ENCODE measurements at places on chromosomes 4 and X.

GRCh38 chr4:142566777-142567176 lies 279.3 kb downstream of the INPP4B start:
- no peak for DNase-seq

DNA sequence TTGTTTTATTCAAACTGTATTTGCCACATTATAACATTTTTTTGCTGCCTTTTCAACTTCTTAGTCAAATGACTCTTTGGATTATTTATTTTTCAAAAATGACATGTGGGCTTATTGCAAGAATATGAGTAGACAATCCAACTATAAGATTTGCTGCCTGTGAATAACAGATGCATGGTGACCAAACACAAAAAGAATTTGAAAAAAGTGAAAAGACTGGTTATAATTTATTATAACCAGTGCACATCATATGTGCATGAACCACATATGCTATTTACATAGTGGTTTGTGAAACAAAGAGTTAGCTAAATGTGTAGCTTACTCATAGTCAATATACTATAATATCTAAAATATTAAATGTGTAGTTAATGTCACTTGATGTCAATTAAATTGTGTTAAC lies 2086.8 kb downstream of the ARAP2 start:
- no peak for DNase-seq

DNA sequence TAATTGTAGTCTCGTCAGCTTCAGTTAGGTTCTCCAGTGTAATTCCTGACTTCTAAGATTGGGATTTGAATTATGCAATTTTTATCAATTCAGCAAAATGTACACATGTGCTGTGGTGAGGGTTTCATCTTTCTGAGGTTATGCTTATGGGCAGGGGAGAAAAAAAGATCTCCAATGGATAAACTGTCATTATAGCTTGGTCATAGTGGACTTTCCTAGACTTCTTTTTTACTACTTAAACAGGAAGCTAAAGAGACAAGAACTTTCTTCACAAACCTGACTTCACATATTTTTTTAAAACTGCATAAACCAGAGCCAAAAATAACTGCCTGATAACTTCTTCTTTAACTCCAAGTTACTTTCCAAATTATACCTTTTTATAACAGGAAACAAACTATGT lies 21.7 kb upstream of the SPP1 start:
- no peak for DNase-seq

DNA sequence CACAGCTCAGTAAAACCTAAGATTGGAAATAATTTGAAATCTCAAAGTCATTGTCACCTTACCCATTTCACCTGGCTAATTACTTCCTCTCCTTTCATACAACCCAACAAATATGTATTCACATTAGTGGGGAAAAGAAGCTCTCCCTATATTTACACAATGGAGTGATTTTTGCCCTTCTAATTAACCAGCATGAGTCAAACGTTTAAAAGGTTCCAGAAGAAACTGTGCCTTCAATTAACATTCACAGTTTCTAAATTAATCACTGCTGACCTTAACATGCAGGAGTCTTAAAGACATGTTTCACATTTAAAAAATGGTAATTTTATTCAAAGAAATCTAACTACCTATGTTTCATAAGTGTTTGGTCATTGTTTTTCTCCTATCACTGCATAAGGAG lies 254.6 kb downstream of the CBLL2 start:
- no peak for DNase-seq

GRCh38 chr4:117466388-117466787 lies 381.0 kb upstream of the TRAM1L1 start:
- DNase-seq: no peak

DNA sequence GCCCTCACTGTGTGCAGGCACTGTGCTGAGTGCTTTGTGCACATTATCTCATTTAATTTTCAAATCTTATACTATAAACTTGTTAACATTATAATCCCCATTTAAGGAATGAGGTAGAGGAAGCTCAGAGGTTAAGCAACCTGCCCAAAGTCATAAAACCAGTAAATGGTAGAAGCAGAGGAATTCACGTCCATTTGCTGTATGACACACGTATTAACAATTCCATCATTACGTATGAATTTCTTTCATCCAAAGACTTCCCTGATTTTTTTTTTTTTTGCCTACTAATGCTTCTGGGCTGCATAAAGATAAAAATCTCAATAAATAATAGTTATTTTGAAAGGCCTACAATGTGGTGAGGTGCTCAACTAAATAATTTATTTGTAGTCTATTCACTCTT lies 64.5 kb upstream of the H2AZ1 start:
- DNase-seq: no peak

- no peak for DNase-seq
These were observed 206.2 kb downstream of the ANK2 start for GRCh38 chr4:113255628-113256027.

- DNase-seq: no peak
These were observed 835 bp upstream of the NFKB1 start for GRCh38 chr4:102500352-102500695.

- DNase-seq: no peak
These were observed 822 bp upstream of the PFKFB1 start for GRCh38 chrX:54994668-54995351.

DNA sequence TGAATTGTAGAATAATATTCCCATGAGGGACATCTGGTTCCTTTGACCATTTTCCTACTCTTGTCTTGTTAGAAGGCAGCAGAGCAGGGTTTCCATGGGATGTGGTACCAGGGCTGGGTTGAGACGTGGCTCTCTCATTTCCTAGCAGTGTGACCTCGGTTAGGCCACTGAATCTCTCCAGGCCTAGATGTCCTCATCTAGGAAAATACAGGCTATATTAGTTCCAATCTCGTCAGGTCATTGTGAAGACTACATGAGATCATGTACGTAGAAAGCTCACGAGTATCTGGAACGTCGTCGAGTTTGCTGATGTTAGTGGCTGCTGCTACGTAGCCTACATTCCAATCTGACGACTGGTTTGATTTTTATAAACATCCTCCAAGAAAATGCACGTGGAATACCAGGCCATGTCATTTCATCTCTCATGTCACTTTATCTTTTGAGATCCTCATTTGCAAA lies 278.2 kb upstream of the GATB start:
- no peak for DNase-seq

- no peak for DNase-seq
These were observed 239.0 kb upstream of the GIMD1 start for GRCh38 chr4:106607558-106607957.

DNA sequence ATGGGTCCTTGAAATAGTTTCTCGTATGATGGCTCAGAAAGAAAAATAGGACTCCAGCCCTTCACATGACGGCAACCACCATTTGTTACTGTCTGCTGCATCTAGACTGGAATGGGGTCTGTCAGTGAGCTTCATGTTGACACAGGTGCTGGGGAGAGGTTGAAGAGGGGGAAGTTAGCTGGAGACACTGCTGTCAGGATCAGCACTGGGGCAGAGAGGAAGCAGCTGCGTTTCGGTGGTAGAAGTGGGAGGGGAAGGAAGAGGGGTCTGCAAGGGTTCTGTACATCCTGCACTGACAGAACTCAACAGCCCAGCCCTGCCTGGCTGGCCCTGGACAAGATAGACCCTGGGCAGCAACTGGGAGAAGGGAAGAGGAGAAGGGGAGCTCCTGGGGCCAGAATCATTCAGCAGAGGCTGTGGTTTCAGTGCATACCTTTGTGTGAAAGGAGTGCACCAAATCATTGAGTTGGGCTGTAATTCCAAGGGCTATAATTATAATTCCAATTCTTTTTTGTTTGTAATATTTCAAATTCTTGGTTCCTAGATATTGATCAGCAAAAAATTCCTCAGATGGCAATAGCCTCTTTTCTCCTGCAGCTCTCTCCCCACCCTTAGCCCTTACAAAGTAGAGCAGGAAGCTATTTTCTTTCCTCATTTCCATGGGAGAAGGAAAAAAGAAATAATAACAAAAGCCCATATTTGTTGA lies 119.4 kb upstream of the C1GALT1C1 start:
- DNase-seq: no peak

DNA sequence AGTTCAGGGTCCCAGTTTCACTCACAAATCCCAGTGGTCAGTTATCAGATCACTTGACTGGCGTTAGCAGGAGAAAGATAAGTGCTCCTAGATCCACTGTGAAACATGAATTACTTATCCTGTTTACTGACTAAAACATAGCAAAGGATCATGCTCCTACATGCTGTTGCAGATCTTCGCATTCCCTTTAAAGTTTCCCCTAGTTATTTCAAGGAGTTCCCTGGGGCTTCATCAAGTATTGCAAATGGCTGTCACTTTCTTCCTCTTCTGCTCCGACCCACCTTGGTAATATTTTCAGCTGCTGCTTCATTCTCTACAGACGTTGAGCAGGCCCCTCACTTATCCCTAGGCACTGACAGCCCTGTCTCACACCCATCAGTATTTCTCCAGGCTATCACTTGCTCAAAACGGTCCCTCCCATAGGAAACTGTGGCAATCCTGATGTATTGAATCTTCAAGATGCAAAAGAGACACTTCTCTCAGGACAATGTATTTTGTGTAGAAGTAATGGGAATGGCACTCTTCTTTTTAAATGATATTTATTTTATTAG lies 466.0 kb downstream of the INPP4B start:
- DNase-seq: no peak

DNA sequence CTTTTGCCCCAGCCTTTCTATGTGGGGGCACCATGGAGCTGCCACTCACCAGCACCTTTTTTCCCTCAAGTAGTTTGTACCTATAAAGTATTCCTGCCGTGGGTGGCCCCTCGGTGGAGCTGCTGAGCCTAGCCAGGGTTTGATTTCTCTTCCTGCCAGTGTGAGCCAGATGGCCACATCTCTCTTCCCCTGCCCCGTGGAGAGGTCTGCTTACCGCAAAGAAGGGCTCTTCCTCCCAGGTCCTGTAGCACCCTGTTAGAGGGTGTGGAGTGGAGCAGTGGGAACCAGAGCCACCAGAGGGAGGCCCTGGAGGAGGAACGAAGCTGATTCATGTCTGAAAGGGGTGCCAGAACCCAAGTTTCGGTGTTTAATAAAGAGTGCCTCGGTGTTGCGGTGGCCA lies 95.4 kb downstream of the PTTG2 start:
- no peak for DNase-seq

- peak; percentile 53 for DNase-seq
These were observed 95.9 kb upstream of the RPS6KA3 start for GRCh38 chrX:20362268-20363267.

DNA sequence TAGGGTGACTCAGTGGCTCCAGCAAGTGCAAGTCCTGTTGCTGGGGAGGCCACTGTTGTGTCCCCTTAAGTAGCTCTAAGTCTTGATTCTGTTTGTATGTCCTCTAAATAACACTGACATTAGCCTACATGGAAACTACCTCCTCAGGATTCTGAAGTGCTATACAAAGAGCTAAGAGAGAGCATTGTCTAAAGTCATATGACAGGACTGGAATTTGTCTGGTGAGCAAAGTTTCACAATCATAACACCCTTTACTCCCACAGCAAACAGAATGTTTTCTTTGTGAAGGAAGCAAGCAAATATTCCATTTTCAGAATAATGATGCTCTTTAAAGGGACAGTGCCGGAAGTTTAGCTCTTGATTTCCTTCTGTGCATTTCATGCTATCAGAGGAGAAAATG lies 23.4 kb upstream of the CT47A1 start:
- DNase-seq: no peak

GRCh38 chr4:147481577-147482109 lies 746 bp downstream of the EDNRA start:
- DNase-seq: peak; percentile 48

DNA sequence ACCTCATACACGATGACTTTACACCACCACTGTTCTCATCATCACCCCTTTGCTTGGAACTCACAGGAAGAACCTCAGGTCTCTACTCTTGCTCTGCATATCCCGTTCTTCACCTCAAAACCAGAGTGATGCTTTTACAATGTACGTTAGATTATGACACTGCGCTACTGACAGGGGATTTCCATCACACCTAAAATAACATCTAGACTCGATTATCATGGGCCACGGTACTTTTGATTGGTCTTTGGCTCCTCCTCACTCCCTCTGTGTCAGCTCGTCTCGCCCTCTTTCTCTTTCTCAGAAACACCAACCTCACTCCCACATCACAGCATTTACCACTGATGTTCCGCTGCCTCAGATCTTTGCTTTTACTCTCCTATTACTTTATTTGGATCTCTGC lies 172.4 kb downstream of the TLL1 start:
- DNase-seq: no peak

DNA sequence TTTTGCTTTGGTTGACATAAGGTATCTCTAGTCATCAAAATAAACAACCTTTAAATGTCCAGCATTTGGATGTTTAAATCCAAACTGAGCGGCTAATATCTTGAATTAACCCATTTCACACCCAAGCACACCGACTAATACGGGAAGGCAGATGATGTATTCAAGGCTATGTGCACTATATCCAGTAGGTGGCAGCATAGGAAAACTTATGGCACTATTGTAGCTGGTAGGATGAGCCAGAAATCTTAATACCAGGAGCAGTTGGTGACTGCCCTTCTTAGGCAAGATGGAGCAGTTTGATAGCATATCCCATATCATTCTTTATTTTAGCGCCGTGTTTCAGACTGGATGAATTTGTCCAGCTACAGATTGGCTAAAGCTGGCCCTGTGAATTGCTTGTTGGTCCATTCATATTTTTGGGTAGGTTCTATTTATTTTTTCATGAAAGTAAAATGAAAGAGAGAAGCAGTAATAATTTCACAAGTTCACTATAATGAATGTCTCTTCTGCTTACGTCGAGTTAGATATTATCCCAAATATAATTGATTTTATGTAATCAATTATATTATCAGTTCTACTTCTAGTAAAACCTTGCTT lies 24.4 kb downstream of the UCHL1 start:
- DNase-seq: peak; percentile 39

GRCh38 chr4:118752551-118752950 lies 67.4 kb downstream of the METTL14 start:
- DNase-seq: no peak

GRCh38 chr4:136383082-136383481 lies 1149.2 kb downstream of the PCDH18 start:
- DNase-seq: no peak

- DNase-seq: no peak
These were observed 3.5 kb upstream of the MAD2L1 start for GRCh38 chr4:120070196-120070595.

DNA sequence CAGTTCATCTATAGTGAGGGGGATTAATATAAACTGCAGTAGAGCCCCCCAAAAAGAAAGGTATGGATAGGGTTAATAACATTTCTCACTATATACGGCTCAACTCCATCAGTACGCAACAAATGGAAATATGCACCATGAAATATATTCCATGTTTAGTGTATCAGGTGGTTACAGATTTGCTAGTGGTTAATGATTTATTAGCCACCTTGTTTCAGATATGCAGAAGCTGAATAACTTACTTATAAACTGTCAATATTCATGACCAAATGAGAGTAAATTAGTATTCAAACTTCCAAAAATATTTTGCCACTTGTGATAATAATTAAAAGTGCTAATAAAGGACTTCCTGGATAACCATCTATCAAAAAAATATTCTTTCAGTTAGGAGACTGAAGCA lies 14.8 kb downstream of the AMTN start:
- no peak for DNase-seq

DNA sequence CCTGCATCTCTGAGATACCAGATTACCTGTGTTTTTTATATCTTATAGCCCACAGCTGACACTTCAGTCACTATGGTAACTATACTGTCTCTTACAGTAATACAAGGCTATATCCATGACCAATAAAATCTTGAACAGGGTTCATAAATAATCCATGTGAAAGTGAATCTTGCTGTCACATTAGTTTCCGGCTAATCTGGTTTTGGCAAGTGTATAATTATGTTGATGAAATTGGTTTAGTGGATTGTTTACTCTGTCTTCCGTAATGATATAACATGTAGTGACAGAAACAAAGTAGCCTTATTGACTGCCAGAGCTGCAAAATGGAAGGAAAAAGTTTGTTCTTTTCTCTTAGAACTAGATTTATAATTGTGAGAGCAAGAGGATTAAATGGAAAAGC lies 686.6 kb upstream of the PABPC4L start:
- no peak for DNase-seq

- DNase-seq: peak; percentile 28
These were observed 188.0 kb downstream of the SLC4A4 start for GRCh38 chr4:71526637-71527406.

Measured in ELF-1 (cell line).